ENCODE measurements at places on chromosomes 5 and 9.

DNA sequence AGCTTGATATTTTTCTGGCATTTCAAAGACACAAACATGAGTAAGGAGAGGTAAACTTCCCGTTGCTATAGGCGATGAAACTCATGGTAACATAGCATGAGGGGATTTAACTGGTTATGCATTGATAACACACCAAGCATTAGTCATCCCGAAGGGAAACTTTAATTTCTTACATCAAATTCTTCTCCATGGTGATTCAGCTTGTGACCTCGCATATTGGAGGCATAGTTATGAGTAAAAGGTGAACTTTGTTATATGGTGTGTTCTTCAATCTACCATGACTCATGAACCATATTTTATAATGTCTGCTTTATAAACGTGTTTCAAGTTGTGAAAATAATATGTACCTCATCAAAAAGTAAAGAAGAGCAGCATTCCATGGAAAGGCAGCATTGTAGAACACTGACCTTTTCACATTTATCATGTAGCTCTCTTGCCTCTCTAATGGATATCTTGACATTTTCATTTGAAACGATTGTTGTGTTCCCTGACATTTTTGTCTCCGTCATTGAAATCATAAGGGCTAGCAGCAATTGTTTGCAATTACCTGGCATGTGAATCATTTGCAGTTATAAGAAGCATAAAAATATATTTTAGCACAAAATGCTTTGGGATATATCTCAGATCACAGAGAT, 491.8 kb downstream of the ANXA1 start:
- no peak for DNase-seq

- no peak for DNase-seq
These were observed 40.3 kb upstream of the SVEP1 start for GRCh38 chr9:110619831-110620230.

GRCh38 chr9:120648581-120649197, 65.6 kb downstream of the MEGF9 start:
- no peak for DNase-seq

GRCh38 chr5:58207076-58207475, 252.8 kb downstream of the PLK2 start:
- no peak for DNase-seq

DNA sequence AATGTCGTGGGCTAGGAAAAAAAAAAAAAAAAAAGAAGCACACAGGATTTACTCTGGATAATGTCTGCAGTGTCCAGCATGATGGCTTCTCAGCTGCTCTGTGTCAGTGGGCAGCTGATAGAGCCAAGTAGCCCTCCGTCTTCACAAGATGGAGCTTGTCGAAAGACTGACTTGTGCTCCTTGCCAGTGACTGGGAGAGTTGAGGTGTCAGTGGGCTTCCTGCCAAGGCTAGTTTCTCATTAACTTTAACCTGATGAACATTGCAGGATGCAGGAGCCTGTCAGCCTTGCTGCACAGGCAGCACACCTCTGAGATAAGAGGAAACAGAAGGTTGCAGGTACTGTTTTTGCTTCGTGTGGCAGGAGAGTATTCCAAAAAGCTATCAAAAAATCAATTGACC, 171.4 kb upstream of the SGCD start:
- no peak for DNase-seq

DNA sequence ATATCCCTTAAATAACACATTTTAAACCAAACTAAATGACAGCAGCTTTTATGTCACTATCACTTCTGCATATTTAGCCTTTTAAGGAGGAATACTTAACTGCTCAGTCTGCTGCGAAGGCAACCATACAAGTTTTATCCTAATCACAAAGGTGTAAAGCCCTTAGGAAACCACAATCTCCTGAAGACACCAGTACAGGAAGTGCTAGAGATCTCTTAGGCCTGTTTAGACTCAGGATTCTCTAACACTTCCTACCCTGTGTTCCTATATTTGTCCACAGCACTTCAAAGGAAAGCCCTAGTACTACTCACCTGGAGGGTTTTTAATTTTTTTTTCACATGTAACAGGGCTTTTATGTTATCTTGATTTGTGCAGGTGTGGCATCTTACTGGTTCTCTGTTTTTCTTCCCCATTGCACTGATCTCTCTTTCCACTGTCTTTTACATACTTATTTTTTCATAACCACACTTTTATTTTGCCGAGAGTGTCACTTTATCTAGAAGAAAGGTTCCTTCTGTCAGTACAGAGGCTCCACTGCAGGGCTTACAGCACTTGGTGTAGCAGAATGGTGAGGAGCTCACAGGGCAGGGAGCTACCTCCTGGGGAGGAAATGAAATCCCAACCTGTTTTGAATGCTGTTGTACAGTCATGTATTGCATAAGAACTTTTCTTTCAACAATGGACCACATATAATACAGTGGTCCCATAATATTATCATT, 1060.6 kb upstream of the ACO1 start:
- DNase-seq = no peak

- peak; percentile 87 for DNase-seq
These were observed 278.6 kb downstream of the SPOCK1 start for GRCh38 chr5:137220523-137220927.

- no peak for DNase-seq
These were observed 94.9 kb downstream of the PAX5 start for GRCh38 chr9:36939214-36939613.

DNA sequence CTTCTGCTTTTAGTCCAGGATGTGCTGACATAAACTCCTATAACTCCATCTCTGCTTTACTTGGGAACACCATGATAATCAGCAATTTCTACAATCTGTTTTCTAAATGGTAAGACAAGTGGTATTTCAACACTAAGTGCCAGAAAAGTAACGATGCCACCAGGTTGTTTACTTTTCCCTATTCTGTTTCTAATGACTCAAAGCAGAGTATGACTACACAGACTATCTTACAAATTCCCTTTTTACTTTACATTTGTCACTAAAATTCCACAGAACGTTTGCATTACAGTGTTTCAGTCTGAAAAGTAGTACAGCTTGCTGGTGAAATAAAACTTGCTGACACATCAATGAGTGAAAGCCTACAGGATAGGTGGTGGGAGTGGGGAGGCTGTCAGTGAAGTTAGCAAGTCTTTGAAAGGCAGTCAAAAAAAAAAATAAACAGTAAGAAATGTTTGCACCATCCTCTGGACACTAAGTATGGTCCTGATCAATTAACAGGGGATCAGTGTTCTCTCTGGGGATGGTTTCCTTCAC, 186.5 kb downstream of the LURAP1L start:
- no peak for DNase-seq

DNA sequence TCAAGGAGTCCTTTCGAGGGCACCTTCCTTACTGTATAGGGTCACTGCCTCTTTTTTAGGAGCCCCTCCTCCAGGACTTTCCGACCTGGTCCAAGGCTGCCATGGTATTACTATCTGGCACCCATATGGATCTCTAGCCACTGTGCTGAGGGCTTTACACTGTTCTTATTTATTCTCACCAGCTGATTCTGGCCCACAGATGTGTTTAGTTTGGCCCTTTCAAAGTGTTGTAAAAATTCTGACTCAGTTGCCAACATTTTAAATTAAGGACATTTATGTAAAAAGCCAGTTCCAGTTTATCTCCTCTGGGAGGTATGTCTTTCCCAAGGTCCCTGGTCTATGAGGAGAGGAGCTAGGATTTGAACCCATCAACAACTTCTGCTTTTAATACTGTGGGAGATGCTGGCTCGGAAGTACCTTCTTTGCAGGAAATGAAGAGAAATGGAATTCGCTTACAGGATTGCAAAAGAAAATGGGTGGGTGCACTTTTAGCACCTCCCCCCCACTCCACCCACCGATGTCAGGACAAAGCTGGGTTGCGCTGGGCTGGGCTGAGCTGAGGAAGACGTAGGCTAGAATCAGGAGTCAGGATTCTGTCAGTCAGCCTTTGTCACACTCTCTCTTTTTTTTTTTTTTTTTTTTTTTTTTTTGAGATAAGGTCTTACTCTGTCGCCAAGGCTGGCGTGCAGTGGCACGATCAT, 7.8 kb downstream of the JADE2 start:
- DNase-seq = no peak

GRCh38 chr5:36459176-36460135, 146.9 kb upstream of the SLC1A3 start:
- DNase-seq = no peak

DNA sequence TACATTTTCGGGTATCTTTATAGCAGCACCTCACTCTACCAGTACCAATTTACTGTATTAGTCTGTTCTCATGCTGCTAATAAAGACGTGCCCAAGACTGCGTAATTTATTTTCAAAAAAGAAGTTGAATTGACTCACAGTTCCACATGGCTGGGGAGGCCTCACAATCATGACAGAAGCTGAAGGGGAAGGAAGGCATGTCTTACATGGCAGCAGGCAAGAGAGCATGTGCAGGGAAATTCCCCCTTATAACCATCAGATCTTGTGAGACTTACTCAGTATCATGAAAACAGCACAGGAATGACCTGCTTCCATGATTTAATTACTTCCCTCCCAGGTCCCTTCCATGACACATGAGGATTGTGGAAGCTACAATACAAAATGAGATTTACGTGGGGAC, 602.6 kb upstream of the DAB2 start:
- DNase-seq = no peak

DNA sequence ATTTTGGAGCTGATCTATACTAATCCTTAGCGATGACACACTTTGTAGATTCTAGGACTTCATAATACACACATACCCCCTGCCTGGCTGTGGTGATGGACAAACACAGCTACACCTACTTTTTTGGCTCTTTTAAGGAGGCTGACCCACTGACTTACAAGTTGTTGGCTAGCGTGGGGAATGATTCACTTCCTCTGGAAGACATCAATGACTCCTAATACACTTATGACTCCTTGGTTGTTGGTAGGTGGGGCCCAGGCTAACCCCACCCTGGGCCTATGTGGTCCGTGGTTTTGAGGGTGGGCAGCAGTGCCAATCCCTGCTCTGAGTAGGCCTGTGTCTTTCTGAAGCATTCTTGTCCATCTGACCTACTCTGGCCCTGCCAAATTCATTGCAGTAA, 144.4 kb downstream of the SLC12A2 start:
- DNase-seq = no peak

- no peak for DNase-seq
These were observed 69.8 kb downstream of the YIPF5 start for GRCh38 chr5:144100702-144101101.

DNA sequence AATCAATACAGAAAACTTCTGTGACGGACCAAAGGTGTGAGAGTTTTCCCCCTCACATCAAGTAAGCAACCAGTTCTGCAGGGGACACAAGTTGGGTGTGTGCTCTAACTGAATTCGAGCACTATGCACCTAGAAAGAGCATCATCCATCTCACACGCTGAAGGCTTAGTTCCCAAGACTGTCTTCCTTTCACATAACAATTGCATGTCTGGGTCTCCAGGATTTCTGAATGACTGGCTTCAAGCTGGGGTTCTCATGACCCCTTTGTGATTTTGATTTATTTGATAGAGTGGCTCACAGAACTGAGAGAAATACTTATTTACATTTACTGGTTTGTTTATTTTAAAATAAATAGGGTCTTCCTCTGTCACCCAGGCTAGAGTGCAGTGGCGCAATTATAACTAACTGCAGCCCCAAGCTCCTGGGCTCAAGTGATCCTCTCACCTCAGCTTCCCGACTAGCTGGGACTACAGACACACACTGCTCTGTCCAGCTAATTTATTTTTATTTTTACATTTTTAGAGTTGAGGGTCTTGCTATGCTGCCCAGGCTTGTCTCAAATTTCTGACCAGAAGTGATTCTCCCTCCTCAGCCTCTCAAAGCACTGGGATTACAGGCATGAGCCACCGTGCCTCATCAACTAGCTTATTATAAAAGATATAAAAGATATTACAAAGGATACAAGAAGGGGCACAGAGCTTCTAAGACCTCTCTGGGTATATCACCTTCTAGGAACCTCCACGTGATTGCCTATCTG, 316.7 kb upstream of the CDH12 start:
- no peak for DNase-seq

DNA sequence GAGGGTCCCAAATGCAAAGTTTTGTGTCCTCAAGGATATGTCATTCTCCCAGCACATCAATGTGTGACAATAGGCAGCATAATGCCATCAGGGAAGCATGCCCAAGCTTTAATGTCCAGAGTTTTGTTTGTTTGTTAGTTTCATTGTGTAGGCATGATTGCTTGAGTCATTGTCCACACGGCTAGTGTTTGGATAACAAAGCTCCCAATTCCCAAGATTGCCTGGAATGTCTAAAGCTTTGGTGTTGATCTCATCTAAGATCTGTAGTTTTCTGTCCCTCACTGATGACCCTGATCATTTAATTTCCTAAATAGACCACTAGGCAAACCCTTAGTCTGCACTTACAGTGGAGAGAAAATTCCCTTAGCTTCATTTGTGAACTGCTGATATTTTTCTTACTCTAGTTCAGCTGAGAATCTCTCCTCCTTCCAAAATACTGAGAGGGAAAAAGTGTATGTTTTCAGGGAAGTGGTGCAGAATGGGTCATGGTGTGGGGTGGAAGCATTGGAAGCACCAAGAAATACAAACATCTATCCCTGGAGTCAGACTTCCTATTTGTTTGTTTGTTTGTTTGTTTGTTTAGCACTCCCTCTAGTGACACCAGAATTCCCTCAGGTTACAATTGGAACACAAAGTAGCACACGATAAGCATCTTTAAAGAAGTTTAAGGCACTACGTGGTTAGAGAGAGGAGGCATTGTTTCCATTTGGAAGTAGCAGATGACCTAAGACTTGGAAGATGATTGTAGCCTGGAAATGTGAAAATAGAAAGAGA, 127.1 kb downstream of the PRDM6 start:
- no peak for DNase-seq

- no peak for DNase-seq
These were observed 145.6 kb downstream of the MUSK start for GRCh38 chr9:110814159-110814558.

DNA sequence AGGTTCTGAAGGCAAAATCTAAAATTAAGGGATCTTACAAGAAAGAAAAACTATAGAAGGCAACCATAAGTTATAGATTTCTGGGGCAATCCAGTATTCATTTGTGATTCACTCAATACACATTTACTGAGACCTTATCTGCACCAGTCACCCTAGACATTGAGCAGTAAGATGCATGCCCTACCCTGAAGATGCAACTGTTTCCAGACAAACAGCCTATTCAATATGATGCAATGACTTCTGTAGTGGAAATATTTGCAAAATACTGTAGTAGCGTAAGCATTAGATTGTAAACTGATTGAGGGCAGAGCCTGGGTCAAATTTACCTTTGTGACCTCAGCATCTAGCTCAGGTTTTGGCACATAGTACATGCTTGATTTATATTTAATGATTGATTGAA, 256.2 kb upstream of the ACTBL2 start:
- DNase-seq = no peak

DNA sequence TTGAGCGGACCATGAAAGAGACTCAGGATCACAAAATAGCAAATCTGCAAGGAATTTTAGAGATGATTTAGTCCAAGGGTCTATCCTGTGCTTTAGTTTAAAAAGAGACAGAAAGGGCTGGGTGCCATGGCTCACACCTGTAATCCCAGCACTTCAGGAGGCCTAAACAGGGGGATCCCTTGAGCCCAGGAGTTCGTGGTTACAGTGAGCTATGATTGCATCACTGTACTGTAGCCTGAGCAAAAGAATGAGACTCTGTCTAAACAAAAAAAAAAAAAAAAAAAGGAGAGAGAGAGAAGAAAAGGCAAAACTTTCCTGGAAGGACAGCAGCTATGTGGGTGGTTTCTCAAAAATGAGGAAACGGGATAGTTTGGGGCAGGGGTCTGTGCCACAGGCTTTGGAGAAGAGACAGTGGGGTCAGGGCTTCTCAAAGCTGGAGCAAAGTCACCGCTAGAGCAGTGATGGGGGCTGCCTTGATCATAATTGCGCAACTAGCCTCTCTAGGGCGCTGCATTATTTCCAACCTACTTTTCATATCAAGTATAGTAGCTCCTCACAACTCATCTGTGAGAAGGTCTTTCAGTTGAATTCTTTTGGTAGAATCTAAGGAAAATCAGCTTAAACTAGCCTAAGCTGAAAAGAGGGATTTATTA, 8.5 kb upstream of the ANKH start:
- DNase-seq = no peak

All from LNCaP clone FGC (cell line).